ENCODE measurements at places on chromosomes 16 and 17.

DNA sequence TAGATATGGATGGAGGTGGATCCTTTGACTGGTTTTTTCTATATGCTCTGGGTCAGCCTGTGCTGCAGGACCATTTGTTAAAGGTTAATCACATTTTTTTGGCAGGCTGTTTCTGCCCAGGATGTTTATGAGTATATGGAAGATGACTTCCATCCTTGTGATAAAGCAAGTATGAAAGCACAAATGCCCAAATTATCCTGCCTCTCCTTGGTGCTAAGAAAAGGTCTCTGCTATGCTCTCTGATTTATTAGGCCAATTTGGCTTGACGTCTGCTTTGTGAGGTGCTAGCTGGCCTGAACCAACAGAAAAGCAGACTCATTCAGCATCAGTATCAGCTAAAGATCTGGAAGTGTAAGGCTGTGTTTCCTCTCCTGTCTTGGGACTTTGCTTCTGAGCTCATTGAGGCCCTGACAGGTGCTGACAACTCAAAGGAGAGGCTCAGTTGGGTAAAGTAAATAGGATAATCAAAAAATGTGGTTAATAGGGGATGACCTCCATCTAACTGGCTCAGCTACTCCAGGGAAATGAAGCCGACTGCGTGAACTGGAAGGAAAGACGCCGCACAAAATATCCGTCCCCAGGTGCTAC lies 15.2 kb downstream of the ANKRD40 start:
- no peak for DNase-seq

DNA sequence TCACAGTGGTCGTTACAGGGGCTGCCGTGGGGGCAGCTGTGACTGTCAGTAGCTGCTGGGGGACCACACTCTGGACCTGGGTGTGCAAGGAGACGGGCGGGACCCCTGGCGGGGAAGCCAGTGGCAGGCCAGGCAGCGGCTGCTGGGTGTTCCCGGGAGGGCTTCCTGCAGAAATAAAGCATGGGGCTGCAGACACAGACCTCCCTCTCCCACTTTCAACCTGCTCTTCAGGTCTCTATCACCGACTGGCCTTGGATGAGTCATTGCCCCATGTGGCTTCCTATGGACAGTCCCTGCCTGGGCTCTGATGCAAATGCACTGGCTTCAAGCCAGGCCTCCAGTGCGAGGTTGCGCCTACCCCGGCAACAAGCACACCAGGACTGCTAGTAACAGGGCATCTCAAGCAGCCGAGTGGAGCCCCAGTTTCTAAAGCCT lies 17.2 kb downstream of the SREBF1 start:
- peak; percentile 42 for DNase-seq

GRCh38 chr16:68752602-68753001 lies 15.5 kb downstream of the CDH1 start:
- no peak for DNase-seq

DNA sequence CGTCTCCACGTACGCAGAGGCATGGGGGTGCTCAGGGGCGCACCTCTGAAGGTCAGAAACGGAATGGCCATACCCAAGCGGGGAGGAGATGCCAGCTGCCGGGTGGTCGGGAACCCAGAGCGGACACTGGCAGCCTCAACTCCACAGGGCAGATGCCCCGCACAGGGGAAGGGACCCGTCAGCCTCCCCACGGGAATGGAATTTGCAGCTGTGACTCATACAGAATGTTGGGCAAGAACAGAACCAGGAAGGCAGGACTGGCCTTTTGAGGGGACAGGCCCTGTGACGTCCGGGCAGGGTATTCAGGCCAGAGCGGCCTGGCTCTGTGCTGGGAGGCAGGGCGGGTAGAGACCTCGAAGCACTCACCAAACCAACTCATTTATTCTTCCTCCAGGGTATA lies 7.5 kb downstream of the TK1 start:
- DNase-seq: peak; percentile 10

GRCh38 chr17:6654841-6655731 lies 3.5 kb downstream of the C17orf100 start:
- no peak for DNase-seq

DNA sequence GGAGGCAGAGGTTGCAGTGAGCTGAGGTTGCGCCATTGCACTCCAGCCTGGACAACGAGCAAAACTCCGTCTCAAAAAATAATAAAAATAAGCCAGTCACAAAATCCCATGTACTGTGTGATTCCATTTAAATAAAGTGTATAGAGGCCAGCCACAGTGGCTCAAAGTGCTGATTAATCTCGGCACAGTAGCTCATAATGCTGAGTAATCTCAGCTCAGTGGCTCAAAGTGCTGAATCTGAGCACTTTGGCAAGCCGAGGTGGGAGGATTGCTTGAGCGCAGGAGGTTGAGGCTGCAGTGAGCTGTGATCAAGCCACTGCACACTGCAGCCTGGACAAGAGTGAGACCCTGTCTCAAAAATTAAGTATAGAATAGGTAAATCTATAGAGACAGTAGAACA lies 4.9 kb downstream of the TMED6 start:
- no peak for DNase-seq

DNA sequence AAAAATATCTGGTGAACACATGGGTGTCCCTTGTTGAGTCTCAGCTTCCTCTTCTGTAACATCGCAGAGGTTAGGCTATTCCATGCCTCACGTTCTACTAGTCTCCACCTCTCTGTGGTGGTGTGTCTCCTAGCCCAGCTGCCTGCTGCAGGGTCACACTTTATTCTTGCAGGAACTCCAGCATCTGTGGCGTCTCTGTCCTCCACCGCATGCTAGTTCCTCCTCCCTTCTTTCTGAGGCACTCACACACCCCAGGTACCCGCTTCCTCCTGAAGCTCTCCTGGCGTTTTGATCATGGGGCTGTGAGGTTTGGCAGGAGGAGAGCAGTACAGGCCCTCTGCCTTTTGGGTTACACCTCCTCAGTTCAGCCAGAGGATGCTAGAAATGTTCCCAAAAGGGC lies 9.9 kb upstream of the TEX2 start:
- no peak for DNase-seq

- peak; percentile 82 for DNase-seq
These were observed 24.9 kb upstream of the GRB2 start for GRCh38 chr17:75430159-75430974.

DNA sequence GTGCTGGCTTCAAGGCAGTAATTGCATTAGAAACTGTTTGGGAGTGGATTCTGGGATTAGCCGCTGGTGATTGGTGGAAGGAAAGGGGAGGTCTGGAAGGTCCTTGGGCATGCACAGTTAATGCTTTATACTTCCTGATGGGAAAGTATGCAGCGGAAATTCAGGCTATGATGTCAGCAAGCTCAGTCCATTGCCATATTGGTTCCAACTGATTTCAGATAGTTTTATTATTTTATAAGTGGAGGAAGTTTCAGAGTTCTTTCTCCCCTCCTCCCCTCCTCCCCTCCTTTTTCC lies 8.1 kb upstream of the CMTR2 start:
- no peak for DNase-seq

GRCh38 chr17:2181206-2181896 lies 122.2 kb downstream of the SMG6 start:
- peak; percentile 73 for DNase-seq

GRCh38 chr16:54266363-54266955 lies 20.1 kb downstream of the IRX3 start:
- no peak for DNase-seq
